Ureter (tissue), 1 donor: ENCODE measurements at places on chromosomes 12 and 14.

DNA sequence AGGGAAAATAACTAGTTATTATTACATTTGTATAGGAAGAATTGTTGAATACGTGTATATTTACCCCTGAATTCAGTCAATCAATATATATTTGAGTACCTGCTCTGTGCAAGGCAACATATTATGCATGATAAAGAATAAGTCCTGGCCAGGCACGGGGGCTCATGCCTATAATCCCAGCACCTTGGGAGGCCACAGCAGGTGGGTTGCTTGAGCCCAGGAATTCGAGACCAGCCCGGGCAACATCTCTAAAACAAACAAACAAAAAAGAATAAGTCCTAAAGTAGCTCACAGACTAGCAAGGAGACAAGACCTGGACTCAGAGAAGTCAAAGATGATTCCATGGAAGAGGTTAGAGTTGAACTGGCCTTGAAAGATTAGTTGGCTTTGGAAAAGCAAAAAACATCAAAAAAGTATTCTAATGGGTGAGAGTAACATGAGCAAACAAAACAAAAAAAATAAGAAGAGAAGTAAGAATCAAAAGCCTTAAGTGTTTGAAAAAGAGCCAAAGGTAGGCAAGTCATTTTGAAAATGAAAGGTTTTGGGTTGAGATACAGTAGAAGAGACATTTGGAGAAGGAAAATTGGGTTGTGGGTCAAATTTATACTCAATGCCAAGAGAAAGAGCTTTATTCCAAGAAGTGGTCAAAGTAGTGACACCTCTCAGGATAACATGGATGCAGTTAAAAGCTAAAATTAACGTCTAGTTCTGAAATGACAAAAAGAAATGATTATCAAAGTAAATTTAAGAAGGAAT is 115.2 kb upstream of the BCAT1 start:
- DNase-seq = no peak

- DNase-seq = no peak
These were observed 21.9 kb downstream of the HIP1R start for GRCh38 chr12:122856999-122857671.

DNA sequence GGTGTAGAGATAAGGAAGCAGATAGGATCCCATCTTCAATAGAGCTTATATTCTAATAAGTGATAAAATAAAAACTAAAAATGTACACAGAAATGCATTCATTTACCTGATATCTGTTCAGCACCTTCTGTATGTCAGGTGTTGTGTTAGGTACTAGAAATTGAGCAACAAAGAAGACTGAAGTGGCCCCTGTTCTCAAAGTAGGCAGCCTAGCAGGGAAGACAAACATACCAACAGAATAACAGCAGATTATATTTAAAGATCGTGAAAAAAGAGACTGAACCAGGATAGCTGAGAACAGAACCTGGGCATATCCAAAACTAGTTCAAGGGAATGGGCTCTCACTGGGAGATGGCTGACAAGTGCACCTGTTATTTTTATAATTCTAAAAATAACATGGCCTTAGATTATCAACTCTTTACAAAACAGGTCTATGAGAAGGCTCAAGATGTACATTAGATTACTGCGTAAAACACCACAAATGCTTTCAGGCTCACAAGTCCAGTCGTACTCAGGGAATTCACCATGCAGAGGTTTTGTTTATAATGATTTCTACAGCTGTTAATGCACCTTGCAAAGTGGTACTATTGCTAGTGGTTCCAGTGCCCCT is 16.4 kb downstream of the ANO6 start:
- no peak for DNase-seq

DNA sequence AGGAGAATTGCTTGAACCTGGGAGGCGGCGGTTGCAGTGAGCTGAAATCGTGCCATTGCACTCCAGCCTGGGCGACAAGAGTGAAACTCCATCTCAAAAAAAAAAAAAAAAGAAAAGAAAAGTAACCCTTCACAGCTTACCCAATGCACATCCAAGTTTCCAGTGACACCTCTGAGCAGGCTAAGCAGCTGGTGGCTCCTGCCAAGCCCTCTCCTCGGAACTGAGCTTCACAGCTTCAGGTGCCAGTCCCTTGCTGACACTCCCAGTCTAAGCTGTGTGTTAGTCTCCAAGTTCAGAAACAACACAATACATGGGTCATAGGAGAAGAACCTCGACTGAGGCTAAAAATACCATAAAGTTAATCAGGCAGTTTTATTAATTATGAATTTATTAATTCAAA is 7.9 kb downstream of the CD9 start:
- DNase-seq = no peak

GRCh38 chr12:11746940-11747716 is 97.7 kb downstream of the ETV6 start:
- DNase-seq = no peak

DNA sequence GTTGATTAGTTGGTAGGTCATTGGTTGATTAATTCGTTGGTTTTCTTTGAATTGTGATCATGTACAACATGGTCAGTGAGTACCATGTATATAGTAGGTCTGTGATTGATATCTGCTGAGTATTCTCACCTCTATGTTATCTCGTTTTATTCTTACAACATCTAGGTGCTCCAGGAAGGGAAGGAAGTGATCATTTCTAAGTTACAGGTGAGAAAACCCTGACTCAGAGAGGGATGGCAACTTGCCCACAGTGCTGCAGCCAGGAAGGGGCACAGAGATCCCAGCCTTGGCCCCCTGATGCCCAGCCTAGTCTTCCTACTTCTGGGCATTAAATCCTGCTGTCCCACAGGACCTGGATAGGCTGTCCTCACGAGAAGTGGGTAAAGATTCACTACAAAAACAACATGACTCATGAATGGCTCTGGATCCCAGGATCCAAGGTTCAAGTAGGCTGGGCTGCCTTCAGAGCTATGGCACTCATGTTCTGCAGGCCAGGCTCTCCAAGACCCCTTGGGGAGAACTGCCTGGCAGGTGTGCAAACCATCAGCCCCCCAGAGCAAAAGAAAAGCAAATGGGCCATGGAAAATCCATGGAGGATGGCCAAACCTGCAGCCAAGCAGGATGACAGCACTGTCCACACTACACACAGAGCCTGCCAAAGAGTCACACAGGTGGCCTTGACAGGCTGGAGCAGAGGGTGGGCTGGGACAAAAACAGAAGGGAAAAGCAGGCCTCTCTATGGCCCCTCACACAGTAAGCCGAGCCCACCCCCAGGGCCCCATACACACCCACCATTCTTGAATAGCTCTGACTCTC is 146.2 kb downstream of the BCL11B start:
- DNase-seq = peak; percentile 23

GRCh38 chr12:53376747-53377146 is 3.2 kb upstream of the SP1 start:
- no peak for DNase-seq

DNA sequence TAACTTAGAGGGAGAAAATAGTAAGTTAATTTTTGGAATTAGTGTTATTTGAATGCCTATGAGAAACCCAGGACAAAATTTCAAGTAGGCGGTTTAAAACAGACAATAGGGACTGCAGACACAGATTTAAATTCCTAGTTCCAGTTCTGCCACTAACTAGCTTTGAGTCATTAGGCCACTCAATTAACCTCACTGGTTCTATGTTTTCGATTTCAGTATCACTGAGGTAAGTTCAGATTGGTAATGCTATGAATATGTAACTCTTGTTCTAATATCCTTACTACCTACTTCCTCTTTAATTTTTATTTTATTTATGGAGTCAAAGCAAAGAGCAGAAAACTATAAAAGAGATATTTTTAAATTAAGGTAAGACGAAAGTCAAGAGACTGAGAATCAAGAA is 52.6 kb downstream of the GALC start:
- no peak for DNase-seq

- no peak for DNase-seq
These were observed 57.3 kb downstream of the NTN4 start for GRCh38 chr12:95733141-95733825.

- no peak for DNase-seq
These were observed 282.9 kb downstream of the DUSP6 start for GRCh38 chr12:89069431-89069830.

DNA sequence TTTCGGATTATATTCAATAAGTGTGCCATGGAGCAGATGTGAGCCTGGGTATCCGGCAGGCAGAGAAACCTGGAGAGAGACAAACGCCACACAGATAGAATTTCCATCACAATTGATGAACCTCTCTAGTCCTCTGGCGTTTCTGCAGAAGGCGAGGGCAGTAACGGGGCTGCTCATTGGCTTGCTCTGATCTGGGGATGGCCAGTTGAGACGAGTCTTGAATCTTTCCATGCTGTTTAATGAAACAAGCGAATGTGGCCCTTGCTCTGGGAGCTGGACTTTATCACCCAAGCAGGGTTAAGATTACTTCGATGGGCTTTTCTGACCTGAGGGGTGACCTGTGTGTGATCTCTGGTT is 42.4 kb upstream of the CLMN start:
- no peak for DNase-seq

GRCh38 chr14:33689680-33690079 is 261.2 kb downstream of the EGLN3 start:
- DNase-seq = no peak

GRCh38 chr14:67551940-67552339 is 18.9 kb downstream of the PLEKHH1 start:
- no peak for DNase-seq

DNA sequence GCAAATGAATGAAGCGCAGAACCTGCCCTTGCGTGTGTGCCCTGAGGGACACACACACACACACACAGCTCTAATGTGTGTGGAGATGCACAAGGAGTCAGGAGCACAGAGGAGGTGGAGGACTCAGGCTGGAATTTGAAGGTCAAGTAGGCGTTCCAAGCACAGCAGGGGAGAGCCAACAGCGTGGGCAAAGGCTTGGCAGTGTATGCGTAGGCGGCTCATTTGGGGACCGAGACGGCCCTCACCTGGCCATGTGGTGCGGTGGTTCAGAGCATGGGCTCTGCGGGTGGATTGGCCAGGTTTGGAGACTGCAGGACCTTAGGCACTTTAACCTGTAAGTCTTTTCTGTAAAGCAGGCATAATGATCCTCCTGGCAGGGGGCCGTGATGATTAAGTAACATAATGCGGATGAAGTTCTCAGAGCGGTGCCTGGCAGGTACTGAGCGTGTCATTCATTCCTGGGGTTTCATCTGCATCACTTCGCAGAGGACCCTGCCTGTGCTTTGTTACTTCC is 69.5 kb upstream of the SLC24A4 start:
- no peak for DNase-seq

DNA sequence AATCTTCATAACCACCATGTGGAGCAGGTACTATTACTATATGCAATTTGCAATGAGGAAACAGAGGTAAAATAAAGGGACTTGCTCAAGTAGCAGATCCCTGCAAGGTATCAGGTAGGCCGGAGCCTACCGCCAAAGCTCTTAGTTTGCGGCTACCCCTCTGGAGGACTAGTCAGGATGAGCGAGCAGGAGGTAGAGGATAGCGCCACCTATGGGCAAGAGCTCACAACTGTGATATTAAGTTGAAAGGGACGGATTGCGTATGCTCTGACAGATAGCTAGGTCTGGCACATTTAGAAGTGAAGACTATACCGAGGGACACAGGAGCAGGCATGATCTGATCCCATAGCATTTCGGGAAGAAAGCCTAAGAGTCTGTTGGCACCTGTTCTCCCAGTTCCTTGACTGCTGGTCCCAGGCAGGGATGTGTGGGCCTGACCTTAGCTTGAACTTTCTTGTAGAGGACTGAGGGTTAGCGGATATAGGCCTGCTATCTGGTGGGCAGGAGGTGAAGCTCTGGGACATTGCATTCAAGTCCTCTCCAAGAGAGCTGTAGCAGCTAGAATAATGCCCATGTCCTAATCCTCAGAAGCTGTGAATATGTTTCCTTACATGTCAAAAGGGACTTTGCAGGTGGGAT is 48.0 kb downstream of the SLC17A8 start:
- no peak for DNase-seq

DNA sequence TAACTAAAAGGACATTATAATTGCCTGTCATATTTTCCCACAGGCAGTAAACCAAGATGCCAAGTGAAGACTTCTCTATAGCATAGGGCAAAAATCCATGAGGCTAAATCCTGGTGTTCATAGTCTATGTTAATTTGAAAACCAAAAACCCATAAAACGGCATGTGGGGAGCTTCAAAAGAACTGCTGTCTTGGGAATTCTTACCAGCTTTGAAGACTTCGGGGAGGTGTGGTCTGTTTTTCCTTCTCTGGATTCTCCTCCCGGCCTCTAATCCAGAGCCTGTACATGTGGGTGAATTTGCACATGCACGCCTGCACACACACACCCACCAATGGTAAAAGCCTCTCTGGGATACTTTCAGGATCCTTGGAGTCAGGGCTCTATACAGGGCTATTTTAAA is 61.9 kb upstream of the IFNG-AS1 start:
- no peak for DNase-seq

DNA sequence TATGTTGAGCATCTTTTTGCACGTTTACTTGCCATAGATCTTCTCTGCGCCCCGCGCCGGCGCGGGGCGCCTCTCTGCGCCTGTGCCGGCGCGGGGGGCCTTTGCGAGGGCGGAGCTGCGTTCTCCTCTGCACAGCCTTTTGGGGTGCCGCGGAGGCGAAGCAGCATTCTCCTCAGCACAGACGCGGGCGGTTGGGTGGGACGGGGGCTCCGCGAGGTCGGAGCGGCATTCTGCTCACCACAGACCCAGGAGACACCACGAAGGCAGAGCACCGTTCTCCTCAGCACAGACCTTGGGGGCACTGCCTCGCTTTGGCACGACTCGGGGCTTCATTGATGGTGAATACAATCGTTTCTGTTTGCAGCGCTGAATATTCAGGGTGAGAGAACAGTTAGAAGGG is 28.5 kb upstream of the ANHX start:
- DNase-seq = no peak

GRCh38 chr14:59739794-59740193 is 130.8 kb downstream of the RTN1 start:
- DNase-seq = no peak

DNA sequence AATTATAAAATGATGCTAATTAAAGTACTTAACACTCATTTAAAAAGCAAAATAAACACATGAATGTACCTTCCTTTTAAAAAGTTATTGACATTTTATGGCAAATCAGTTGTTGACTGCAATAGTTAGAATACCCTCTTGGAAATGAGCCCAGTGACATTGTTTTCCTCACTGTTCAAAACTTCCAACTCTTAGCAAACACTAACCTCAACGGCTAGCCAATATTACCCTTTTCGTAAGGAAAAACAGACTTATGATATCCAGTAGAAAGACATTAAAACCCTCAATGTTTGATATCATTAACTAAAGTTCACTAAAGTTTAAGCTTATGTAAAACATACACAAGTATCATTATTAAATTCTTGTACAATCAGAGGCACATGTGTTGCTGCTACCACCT is 83.6 kb downstream of the EPS8 start:
- no peak for DNase-seq

- no peak for DNase-seq
These were observed 30.4 kb downstream of the DLGAP5 start for GRCh38 chr14:55160989-55161388.
